ENCODE measurements at places on chromosomes 12 and 14.

DNA sequence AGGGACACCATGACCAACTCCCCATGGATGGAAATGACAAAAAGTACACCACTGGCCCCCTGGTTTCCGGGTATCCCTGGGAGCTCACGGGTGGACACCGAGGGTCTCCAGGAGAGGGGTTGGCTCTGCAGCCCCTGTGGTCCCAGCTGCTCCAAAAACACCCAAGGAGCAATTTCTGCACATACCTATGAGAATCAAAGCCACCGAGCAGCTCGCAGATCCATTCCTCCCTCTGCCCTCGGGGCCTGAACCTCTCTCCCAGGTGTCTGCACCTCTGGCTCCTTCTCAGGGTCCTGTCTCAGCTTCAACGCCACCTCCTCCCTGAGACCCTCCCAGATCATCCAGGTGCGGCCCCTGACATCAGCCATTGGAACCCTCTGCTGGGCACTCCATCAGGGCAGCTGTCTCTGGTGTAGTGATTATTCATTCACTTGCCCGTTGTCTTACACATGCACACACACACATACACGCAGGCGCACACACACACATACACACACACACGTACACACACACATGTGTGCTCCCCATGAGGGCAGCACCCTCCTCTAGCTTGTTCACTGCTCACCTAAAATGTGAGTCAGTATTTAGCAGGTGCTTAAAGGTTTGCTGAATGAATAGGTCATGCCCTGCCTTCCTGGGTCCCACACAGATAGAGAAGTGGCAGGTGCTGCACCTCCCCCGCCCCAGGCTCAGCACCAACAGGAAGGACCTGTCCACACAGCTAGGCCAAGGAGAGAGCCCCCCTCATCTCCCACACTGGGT lies 5.9 kb downstream of the RIMBP2 start:
- DNase-seq = no peak

- DNase-seq = no peak
These were observed 612 bp downstream of the TRAPPC6B start for GRCh38 chr14:39169541-39169900.

- no peak for DNase-seq
These were observed 444.7 kb downstream of the FLRT2 start for GRCh38 chr14:85974602-85975001.

GRCh38 chr12:77248036-77248435 lies 182.7 kb upstream of the E2F7 start:
- DNase-seq = no peak

- DNase-seq = no peak
These were observed 585.5 kb downstream of the VRK1 start for GRCh38 chr14:97382616-97383226.

- DNase-seq = no peak
These were observed 108.8 kb downstream of the ETNK1 start for GRCh38 chr12:22733756-22734155.

DNA sequence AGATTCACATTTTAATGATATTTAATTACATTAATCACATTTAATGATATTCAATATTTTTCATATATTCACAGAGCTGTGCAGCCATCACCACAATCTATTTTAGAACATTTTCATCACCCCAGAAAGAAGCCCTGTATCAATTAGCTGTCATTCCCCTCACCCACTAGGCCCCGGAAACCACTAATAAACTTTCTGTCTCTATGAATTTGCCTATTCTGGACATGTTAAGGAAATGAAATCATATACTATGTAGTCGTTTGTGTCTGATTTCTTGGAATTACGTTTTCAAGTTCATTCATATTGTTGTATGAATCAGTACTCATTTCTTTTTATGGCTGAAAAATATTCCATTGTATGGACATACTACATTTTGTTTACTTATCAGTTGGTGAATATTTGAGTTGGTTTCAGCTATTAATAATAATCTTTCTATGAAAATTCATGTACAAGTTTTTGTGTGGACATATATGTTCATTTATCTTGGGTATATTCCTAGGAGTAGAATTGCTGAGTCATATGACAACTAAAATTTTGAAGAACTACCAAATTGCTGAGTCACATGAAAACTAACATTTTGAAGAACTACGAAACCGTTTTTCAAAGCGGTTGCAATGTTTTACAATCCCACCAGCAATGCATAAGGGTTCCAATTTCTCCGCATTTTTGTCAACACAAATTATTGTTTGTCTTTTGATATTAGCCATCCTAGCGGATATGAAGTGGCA lies 11.7 kb upstream of the OTOGL start:
- DNase-seq = no peak

- no peak for DNase-seq
These were observed 5.5 kb upstream of the KRT79 start for GRCh38 chr12:52839436-52840105.

GRCh38 chr12:13223941-13224340 lies 27.4 kb downstream of the EMP1 start:
- DNase-seq = no peak

DNA sequence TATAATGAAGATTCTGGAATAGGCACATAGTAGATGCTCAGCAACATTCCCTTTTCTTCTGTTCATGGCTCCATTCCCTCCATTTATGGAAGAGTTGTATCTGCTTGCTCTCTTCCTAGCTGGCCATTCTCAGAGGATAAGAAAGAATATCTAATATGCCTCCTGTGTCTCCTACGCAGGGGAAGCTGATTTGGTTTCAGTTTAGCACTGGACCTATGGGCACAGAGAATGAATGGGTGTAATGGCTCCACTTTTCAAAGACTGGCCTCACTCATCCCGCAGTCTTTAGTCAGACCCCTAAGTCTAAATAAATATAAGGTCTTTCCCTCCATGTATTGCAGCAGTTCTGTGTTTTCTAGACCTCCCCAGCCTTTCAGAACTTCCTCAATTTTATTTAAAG lies 2.0 kb downstream of the PKP2 start:
- DNase-seq = no peak

All from stimulated activated CD8-positive, alpha-beta memory T cell treated with anti-CD3 and anti-CD28 coated beads, Interleukin-4, amount 100 ng/mL, for 1 hour (primary cell).